Colonic mucosa (tissue), 4 donors: ENCODE measurements at places on chromosomes 5 and 9.

DNA sequence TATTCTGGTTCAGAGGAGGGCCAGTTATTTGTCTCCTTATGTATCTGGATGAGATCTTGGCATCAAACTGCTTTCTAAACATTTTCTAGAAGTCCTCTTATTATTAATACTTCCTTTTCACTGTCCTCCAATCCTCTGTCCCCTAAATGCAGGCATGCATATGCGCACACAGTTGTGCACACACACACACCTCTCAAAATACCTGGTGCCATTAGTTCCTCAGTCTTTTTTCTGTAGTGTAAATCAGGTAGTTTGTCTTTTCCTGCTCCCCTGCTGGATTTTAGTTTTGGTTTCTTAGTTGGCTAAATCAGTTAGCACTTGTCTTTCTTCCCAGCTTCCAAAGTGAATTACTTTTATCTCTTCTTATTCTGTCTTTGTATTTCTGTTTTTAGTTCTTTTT is 55.8 kb upstream of the LRRC70 start:
- no peak for DNase-seq

- peak; percentile 37 for DNase-seq
Measured at GRCh38 chr5:100901821-100902341, 1.2 kb downstream of the ST8SIA4 start.

- DNase-seq: peak; percentile 31
Measured at GRCh38 chr5:35458824-35459207, 158.8 kb upstream of the SPEF2 start.

GRCh38 chr5:34916518-34916917 is 1.0 kb downstream of the BRIX1 start:
- DNase-seq: no peak

DNA sequence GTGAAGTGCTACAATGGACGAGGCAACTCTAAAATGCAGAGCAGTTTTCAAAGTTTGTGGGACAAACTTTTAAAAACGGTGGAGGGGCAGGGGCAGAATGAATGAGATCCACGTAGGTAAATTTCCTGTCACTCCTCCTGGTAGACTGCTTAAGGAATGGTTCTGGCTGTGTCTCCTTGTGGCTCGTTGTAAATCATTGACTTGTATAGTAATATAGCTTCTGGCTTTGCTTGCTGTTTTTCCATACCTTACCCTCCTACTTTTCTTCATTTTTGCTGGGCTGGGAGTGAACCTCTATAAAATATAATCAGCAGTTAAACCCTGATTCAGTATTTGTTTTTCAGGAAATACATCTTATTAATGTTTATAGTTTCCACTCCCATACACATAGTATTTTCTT is 235.7 kb downstream of the TUSC1 start:
- no peak for DNase-seq

DNA sequence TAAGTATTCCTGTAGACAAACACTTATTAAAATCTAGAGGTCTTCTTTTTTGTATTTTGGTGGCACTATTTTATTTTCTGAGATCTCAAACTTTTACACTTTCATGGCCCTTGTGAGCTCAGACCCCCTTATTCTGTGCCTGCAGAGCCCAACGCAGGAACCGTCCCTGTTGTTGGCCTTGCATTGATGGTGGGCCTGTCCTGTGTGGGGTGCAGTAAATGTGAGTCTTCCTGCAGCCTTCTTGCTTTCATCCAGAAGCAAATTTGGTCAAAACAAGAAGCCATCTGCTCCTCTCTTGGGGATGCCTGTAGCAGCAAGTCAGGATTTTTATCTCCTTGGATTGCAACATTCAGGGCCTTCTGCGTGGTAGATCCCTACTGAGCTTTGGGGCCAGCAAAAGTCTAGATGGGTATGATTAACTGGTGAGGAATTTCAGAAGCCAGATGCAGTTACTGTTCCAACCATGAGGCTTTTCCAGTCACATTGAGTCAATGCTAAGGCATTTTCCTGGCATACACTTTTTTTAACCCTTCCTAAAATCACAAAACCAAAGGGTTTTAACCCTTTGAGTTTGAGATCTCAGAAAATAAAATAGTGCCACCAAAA is 31.7 kb downstream of the BASP1 start:
- no peak for DNase-seq

GRCh38 chr5:10333154-10334006 is 20.1 kb upstream of the MARCHF6 start:
- peak; percentile 45 for DNase-seq

DNA sequence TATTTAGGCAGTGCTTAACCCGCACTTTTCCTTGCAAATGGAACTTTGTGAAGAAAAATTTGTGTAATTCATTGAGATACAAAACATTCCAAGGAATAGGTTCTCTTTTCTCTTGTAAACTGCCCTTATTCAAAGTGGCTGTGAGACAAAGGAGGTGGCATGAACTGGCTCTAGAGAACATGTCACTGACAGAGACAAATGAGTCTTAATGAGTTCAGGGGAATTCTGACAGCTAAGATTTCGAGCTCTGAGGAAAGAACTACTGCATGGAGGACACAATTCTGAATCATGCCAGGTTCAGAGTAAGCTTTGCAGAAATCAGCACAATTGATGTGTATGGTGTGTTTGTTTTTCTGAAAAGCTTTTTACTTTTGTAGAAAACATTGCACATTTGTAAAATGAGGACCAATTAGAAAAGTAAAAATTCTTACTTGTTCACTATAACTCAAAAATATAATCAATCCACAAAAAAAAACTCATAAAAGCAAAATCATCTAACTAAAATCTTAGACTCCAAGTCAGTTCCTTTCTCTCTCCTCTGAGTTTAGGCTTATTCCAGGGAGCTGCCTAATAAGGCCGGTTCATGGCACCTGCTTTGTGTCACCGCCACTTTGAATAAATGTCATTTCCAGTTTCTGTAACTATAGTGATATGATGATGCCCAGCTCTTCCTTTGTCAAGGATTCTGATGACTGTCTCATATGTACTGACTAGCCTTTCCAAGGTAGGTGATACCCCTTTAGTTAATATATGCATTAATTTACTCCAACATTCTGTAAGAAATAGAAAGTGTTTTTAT is 163.2 kb downstream of the HCN1 start:
- DNase-seq: no peak

GRCh38 chr5:150672237-150672883 is 11.3 kb downstream of the MYOZ3 start:
- peak; percentile 52 for DNase-seq

- no peak for DNase-seq
Measured at GRCh38 chr9:87685441-87685840, 40.5 kb upstream of the CTSL start.

DNA sequence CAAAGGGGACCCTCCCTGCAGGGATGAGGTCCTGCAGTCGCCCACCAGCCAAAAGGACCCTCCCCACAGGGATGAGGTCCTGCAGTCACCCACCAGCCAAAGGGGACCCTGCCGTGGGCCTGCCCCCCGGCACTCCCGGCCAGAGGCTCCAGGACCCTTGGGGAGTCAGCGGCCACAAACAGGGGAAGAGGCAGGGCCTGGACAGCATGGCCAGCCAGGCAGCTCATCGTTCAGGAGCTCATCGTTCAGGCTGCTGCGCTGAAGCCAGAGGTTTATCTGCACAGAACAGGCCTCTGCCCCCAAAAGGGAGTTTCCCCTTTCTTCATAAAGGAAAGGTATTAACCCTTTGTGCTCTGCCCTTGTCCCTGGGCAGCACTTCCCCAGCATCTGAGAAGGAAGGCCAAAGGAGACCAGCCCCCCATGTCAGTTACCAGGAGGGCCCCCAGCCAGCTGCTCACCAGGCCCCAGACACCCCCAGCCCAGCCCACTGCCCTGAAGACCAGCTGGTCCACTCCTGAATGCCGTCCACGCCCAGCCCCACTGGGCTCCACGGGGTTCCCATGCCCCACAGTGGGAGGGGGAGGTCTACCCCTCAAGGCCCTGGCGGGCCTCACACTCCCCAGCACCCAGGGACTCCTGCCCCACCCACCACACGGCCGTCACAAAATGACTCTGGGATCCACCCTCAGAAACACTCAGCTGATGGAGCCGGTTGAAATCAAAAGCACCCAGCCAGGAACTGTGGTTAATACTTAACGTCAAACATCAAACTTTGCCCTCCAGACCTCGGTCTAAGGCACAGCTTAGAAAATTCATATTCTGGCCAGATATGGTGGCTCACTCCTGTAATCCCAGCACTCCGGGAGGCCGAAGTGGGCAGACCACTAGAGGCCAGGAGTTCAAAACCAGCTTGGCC is 6.3 kb downstream of the SLC12A7 start:
- peak; percentile 92 for DNase-seq

GRCh38 chr5:141326088-141326854 is 4.0 kb upstream of the PCDHGA1 start:
- peak; percentile 64 for DNase-seq

GRCh38 chr9:27829621-27830020 is 256.3 kb upstream of the C9orf72 start:
- DNase-seq: no peak

DNA sequence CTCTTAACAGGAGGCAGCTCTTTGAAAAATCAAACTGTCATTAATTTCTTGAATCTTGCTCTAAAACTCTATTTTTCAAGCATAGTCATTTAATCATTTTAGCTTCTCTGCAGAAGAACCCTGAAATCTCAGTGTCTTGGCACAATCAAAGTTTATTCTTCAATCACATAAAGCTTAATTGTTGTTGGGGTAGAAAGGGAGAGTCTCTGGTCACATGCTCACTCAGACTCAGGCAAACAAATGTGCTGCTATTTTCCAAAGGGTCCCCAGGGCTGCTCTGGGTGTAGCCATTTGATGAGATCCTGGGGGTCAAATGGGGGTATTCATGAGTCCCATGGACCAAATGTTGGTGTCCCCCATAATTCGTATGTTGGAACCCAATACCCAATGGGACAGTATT is 114.8 kb downstream of the MSX2 start:
- no peak for DNase-seq

GRCh38 chr9:136996361-136997292 is at the start of gene CLIC3:
Gene CLIC3, minus strand, starts transcription at chr9:136996568. Its CDS starts 25 bp downstream, at chr9:136996543.
- peak; percentile 81 for DNase-seq

GRCh38 chr9:38281917-38282316 is 110.6 kb upstream of the ALDH1B1 start:
- no peak for DNase-seq

GRCh38 chr5:6096101-6096500 is 282.2 kb downstream of the MED10 start:
- DNase-seq: no peak

- DNase-seq: no peak
Measured at GRCh38 chr9:109491590-109491989, 6.5 kb downstream of the PTPN3 start.

DNA sequence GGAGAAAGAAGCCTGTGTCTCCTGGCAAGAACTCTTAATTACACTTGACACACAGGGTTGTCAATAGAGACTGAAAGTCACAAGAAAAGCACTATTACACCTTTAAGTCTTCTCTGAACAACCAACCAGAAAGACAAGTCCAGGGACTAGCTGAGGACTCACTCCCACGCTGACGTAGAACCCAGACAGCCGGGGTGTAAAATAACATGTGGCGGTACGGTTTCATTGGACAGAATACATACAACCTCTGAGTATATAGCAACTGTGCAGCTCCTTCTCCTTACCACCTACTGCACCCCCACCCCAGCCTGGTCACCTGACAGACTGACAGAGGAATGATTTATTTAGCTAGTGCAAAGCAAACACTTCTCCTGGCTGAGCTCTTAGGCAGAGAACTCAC is 103.4 kb upstream of the RASEF start:
- peak; percentile 65 for DNase-seq

DNA sequence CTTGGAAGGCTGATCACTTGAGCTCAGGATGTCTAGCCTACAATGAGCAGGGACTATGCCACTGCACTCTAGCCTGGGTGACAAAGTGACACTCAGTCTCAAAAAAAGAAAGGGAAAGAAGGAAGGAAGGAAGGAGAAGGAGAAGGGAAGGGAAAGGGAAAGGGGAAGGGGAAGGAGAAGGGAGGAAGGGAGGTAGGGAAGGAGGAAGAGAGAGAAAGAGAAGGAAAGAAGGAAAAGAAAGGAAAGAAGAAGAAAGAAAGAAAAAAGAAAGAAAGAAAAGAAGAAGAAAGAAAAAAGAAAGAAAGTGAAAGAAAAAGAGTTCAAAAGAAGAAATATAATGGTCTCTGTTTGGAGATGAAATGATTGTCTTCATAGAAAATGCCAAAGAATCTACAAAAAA is 10.8 kb upstream of the CSF1R start:
- no peak for DNase-seq

- peak; percentile 83 for DNase-seq
Measured at GRCh38 chr9:77589046-77589795, 58.9 kb downstream of the GNA14 start.

- DNase-seq: peak; percentile 82
Measured at GRCh38 chr9:95131023-95131943, 186.2 kb downstream of the FANCC start.

GRCh38 chr5:72830362-72830761 is 13.9 kb downstream of the TNPO1 start:
- no peak for DNase-seq

DNA sequence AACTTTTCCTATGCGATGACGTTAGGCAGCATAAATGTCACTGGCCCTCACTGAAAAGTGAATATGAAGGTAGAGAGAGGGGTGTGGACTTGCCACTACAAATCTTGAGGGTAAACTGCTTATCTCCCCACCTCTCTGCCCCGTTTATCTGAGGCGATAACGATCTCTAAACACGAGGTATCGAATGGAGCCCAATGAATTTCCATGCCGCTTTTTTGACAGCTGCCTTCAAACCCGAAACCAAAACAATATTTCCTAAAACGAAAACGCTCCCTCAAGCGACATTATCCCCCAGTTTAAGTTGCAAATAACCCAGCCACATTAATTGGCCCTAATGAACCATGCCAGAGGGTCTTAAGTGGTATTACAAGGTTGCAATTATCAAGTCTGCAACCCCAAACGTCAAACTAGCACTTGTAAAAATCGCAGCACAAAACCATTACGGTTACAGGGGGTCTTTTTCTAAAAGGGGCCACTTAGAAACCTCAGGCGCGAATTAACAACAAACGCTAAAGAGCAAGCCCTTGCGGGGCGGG is 1.4 kb downstream of the NR3C1 start:
- no peak for DNase-seq

DNA sequence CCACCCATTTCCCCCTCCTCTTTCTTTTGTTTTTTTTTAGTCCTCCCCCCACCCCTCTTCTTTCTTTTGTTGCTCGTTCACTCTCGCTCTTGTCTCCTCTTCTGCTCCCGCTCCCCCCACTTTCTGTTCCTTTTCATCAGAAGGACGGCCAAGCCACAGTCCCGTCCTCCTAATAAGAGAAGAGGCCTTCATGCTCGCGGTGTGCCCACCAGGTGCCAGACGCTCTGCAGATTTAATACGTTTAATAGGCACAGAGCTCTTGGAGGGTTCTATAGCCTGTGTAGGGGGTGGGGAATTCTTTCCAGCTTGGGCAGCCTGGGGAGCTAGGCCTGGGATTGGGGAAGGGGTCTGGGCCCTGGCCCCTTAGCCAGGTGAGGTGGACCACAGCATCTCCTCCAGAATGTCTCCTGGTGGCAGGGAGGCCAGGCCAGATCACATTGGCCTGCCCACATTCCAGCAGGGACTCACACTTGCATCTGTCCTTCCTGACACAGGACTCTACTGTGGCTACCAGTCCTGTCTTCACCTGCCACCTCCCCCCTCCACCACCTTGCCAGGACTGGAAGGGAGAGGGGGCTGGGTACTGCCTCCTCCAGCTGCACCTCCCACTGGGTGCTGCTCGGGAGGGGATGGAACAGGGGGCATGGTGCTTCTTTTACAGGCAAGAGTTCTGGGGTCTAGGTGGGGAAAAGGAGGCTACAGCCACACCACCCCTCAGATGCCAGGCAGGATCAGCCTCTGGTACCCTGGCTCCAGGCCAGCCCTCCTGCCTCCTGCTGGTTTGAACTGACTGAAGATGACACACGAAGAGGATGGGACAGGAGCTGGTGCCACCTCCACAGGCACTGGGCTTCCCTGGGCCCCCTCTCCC is 6.1 kb upstream of the BARX1 start:
- DNase-seq: no peak
